ENCODE measurements at places on chromosomes 1 and 21. TPM values are rescaled to one million over a fixed set of nuclear protein-coding genes. Genes with fewer than 3 reads are reported as not detected.

NMNAT2 gene
- total RNA-seq: not detected

- peak overlapping the region; percentile 99 for H3K27ac ChIP-seq
- H3K4me1 ChIP-seq: peaks cover 38% of the 10 kb centered on the region
- peak; percentile 72 for DNase-seq
- H3K4me3 ChIP-seq: peak overlapping the region; percentile 93
- peaks cover 2% of the 10 kb centered on the region for H3K27me3 ChIP-seq
- peaks cover 10% of the 10 kb centered on the region for H3K36me3 ChIP-seq
These were observed 65.2 kb downstream of the SIK1 start for GRCh38 chr21:43361493-43362296.

PRAMEF7 gene
- not detected for total RNA-seq

GRCh38 chr1:48749068-48749467 is 27.6 kb downstream of the BEND5 start:
- H3K27me3 ChIP-seq: no peaks in the 10 kb centered on the region
- peaks cover 22% of the 10 kb centered on the region for H3K36me3 ChIP-seq
- no peak overlapping the region for H3K4me3 ChIP-seq

GRCh38 chr1:26544126-26544525 is 14.6 kb downstream of the RPS6KA1 start:
- peaks cover 28% of the 10 kb centered on the region for H3K36me3 ChIP-seq
- DNase-seq: no peak
- H3K27ac ChIP-seq: peak overlapping the region; percentile 93
- H3K4me1 ChIP-seq: peaks cover 72% of the 10 kb centered on the region

F11R gene
- total RNA-seq: 35.9 TPM

KCNE1 gene
- total RNA-seq: not detected
